ENCODE measurements at places on chromosomes 2 and 18.

DNA sequence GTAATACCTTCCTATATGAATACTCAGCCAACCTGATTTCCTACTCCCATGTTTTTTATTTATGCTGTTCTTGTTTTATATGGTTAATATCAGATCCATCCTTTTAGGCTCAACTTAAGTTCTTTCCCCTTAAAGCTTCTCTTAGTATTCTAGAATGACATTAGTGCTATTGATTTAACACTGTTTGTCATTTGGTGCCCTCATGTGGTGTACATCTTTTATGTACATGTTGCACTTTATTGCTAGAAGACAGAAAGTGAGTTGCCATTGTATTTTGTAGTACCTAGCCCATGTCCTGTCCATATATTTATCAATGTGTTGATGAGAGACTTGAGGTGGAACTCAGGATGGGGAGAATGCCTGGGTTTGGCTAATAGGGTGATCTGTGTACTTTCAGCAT, 2.5 kb downstream of the HTRA2 start:
- DNase-seq: peak; percentile 46

DNA sequence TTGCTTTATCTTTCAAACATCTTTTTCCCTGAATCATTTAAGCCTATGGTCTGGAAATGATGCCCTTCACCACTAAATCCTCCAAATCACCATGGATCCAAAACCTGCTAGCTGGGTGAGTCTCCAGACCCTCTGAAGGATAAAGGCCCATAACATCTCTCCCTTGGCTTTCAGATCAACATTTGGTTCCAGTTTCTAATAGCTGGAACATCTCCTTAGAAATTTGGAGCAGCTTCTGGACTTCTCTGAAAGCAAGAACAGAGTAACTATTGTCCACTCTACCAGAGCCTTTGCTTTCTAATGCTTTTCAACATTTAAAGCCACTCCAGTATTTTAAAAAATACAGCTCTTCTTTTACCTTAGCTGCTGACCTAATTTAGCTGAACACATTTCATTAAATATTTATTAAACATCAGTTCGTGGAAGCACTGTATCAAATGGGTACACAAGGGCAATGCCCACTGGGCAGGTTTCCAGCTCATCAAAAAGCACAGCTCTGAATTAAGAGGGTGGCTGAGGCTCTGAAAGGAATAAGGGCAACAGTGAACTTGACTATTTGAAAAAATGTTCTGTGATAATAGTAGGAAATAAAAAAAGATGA, 75.3 kb downstream of the GALNT3 start:
- no peak for DNase-seq

- no peak for DNase-seq
These were observed 50.3 kb downstream of the DTNA start for GRCh38 chr18:34760444-34760843.

DNA sequence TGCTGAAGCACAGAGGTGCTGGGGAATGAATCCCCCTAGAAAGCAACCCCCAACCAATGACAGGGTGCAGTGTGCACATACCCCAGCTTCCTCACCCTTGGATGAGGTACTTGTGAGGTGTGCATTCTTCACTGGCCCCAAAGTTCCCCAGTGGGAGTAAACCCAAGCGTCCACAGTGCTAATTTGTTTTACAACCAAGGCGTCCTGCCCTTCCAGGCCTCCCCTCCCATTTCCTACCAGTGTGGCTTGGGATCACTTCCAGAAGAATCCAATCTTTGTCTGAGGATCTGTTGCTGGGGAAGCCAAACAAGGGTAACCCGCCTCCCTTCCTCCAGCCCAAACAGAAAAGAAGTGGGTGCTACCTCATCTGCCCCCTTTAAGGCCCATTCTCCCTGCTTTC, 40.3 kb upstream of the TEX51 start:
- DNase-seq: no peak

DNA sequence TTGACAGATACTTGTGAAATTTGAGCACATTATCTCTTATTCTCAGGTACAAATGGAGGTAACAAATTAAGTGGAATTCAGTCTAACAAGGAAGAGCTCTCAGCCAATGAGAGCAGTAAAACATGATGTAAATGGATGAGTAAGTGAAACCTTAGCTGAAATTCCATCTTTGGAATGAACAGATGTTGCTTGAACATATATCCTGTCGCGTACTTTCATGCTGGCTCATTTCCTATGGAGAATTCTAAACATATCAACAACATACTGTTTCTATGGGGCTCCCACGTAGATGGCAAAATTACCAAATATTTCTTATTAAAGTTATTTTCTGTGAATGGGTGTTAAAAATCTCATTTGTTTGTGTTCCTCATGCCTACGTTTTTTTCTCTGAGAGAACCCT, 256.3 kb upstream of the LINC00305 start:
- DNase-seq: no peak

- peak; percentile 59 for DNase-seq
These were observed 99.8 kb downstream of the TACR1 start for GRCh38 chr2:75099521-75099922.

GRCh38 chr2:694174-694573, 17.0 kb upstream of the TMEM18 start:
- peak; percentile 48 for DNase-seq

DNA sequence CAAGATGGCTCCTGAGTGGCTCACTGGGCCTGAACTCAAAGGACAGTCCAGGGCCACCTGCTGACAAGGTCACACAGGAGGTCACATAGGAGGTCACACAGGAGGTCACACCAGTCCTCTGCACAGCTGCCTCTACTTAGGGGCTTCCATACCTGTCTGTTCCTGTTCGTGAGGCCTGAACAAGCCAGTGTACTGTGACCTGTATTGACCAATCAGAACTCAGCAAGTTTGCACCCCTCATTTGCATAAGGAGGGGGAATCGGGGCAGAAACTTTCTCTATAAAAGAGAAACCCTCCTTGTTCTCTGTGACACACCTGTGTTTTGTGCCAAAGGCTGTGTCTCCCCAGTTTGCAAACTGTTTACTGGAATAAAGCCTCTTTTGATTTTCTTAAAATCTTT, 478.9 kb downstream of the EIPR1 start:
- no peak for DNase-seq

DNA sequence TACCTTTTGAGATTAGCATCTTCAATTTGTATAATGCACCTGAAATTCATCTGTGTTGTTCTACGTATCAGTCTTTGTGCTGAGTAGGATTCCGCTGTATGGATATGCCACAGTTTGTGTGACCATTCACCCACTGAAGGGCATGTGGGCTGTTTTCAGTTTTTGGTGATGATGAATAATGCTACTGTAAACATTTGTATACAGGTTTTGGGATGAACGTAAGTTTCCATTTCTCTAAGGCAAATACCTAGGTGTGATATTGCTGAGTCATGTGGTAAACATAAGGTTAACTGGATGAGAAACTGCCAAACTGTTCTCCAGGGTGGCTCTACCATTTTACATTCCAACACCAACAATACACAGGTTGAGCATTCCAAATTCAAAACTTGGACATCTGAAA, 35.1 kb downstream of the CABYR start:
- no peak for DNase-seq

DNA sequence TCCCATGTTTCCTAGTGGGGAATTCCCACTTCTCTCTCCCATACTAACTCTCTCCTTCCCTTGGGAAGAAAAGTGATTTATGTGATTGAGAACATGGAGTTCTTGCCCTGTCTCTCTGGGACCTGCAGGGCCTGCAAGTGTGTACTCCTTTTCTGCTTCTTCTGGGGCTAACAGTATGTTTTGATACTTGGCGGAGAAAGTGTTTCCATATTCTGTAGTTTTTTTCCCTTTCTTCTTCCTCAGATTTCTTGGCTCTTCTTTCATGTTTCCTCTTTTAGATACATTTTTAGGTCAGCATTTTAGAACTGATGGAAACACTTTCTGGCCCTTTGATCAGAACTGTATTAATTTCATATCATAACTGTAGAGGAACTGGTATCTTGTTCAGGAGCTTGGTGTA, 352.2 kb downstream of the DLGAP1 start:
- no peak for DNase-seq

- no peak for DNase-seq
These were observed 6.4 kb upstream of the NCKAP5 start for GRCh38 chr2:133574620-133575019.

- DNase-seq: peak; percentile 41
These were observed 72.8 kb upstream of the DSEL start for GRCh38 chr18:67589325-67589724.

DNA sequence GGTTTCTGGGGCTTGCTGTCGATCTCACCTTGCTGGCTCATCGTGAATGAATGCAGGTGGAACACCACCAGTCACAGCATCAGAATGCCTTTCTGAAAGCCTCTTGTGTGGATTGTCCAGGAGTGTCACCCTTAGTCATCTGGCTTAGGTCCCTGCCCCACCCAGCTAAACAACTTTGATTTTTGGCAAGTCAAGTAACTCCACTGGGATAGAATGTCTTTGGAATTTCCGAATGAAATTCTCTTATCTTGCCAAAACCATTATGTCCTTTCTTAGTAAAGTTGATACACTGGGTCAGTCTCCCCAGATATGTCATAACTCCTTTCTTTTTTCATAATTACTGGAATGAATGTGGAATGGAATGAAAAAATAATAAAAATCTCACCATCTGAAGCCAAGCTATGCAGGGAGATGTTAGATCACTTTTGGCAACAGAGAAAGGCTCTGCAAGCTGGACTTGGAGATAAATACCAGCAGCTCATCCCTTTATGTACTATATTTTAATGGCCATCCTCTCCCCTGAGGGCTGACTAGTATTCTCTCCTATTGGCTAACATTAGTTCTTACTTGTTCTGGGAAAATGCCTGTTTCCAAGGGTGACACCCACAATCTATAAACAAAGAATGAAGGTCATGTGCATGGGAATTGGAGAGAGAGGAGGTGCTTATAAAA, 35.4 kb downstream of the INSIG2 start:
- DNase-seq: peak; percentile 72

DNA sequence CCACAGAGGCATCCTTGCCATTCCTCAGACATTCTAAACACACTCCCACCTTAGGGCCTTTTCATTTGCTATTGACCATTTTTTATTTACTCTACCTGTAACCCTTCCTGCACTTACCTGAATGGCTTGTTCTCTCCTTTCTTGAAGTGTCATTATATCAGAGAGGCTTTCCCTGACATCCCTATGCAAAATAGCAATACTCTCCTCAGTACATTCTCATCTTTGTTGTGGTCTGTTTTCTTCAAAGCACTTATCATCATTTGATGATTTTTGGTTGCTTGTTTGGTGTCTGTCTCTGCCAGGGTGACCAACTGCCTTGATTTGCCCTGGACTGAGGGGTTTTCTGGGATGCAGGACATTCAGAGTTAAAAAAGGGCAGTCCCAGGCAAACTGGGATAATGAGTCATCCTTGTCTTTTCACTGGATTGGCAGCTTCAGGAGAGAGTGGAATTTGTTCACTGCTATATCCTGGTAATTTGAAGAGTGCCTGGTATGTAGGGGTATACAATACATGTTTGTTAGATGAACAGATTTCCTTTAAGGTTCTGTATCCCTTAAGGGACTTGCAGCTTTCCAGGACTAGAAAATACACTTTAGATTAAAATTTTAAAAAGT, 102.4 kb downstream of the BABAM2 start:
- peak; percentile 82 for DNase-seq

DNA sequence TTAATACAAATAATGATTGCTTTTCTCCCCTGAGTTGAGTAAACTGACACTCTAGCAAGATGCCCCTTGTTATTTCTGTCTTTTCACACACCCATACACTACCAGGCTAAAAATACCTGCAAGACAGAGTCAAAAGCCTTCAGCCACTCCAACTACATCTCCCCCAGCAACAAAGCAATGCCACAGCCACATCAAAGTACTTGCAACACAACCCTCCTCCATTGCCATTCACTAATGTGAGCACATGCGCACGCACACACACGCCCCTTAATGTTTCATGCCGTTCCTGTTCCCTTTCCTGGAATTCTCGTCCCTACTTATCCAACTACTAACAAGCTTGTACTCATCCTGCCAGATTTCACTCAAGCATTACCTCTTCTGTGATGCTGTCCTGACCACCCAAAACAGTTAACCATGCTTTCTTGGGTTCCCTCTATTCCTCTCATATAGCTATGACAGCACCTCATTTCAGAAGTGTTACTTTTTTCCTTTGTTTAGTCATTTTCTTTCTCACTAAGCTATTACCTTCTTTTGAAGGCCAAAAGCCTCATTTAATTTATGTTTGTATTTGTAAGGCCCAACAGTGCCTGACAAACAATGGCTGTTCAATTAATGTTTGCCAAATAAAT, 29.6 kb downstream of the SLC25A12 start:
- no peak for DNase-seq

DNA sequence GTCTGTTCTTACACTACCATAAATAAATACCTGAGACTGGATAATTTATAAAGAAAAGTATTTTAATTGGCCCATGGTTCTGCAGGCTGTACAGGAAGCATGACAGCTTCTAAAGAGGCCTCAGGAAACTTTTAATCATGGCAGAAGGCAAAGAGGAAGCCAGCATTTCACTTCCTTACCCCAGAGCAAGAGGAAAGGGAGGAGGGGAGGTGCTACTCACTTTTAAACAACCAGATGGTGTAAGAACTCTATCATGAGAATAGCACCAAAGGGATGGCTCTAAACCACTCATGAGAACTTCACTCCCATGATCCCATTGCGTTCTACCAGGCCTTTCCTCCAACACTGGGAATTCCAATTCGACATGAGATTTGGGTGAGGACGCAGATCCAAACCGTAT, 344.4 kb upstream of the SLC39A10 start:
- DNase-seq: no peak
